ENCODE measurements at places on chromosomes 1 and 21.
A peak's percentile ranks its signal among the peaks of the same experiment; 100 is the strongest.

GRCh38 chr1:26363549-26364448, 8.8 kb downstream of the ZNF683 start:
- DNase-seq, result peak; percentile 74

DNA sequence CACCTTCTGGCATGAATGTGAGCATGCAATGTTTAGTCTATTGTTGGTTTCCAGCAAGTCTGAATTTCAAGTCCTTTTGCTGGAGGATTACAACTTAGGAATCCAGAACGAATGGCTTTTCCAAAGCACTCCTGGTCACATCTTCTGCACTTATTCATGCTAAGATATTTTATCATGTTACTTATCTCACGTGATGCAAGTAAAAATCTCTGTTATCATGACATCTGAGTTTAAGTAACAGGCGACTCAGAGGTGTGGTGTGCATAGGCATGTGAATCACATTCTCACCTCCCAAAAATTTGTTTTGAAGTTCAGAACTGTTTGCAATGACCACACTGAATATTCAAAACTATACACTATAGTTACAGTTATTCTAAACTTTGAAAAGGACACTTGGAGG, 204.8 kb upstream of the FGGY start:
- DNase-seq, result no peak

- no peak for DNase-seq
Observed at GRCh38 chr1:194300340-194300739, 1113.9 kb upstream of the B3GALT2 start.

DNA sequence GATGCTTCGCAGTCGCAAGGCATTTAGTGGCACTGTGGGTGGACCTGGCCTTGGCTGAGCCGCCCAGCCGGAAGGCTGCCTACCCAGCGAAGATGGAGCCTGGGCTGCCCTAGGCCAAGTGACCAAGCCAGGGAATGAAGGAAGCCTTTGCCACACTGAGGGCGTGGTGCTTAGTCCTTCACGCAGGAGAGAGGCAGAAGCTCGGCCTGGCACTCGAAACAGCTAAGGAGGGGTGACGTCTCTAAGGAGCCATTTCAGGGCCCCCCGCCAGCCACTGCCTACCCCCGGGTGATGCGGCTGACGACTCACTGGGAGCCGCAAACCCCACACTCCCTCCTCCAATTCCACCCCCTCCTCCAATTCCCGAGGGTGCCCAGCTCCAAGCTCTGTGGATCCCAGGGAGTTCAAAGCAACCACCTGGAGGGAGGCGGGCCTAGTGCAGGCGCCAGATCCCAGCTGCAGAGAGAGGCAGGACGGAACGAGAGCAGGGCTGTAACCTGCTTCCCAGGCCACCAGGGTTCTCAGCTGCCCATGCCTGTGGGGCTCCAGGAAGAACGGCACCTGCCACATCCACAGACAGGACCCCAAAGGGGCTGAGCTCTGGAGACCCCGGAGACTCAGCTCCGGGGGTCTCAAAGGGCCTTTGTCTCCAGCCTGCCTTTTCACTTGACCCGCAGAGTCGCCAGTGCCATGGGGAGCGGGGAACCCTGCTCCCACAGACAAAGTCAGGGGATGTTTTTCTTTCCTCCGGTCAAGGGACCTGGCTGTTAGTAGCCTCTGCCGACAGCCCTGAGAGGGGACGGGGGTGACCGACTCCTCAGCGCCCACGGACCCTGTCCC, 75.8 kb downstream of the ARHGEF16 start:
- DNase-seq, result no peak

- no peak for DNase-seq
Observed at GRCh38 chr1:100704473-100704872, 15.1 kb upstream of the VCAM1 start.

- no peak for DNase-seq
Observed at GRCh38 chr1:36156329-36157114, 562 bp downstream of the MAP7D1 start.

DNA sequence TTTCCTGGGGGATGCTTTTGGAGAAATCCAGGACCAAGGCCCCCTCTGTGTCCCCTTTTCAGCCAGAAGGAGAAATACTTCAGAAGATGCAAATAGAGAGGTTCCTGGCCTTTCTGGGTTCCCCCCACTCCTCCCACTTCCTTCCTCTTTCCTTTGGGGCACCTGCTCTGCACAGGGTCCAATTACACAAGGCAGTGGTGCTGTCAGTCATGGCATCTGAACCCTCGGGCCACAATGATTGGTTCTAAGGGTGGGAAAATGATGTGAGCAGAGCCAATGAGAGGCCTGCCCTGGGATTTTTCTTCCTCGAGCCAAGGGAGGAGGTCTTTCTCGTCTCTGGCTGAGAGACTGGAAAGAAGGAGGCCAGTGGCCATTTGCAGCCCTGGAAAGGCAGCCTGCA, 282.2 kb downstream of the NPHP4 start:
- DNase-seq, result no peak

- no peak for DNase-seq
Observed at GRCh38 chr1:9438431-9439073, 100.7 kb upstream of the SLC25A33 start.

DNA sequence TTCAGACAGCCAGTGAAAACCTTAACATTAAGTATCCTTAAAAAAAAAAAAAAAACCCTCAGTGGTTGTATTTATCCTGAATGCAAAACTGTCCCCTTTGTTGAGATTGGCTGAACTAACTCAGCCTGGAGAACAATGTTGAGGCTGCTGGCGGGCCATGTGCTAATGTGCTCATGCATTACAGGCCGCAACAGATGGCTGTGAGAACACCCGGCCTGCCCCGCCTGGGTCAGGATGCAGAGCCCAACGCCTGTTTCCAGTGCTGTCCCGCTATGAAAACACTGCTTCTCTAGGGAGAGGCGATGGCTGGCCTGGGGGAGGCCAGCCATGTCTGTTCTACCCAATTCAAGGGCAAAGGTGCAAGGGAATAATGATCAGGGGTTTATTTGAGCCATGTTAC, 13.8 kb downstream of the OLIG2 start:
- no peak for DNase-seq

GRCh38 chr1:228778961-228779360, 43.7 kb downstream of the RHOU start:
- no peak for DNase-seq

- DNase-seq, result no peak
Observed at GRCh38 chr1:190320952-190321351, 156.7 kb downstream of the BRINP3 start.

GRCh38 chr1:156582388-156583017, 3.0 kb downstream of the TTC24 start:
- DNase-seq, result no peak

DNA sequence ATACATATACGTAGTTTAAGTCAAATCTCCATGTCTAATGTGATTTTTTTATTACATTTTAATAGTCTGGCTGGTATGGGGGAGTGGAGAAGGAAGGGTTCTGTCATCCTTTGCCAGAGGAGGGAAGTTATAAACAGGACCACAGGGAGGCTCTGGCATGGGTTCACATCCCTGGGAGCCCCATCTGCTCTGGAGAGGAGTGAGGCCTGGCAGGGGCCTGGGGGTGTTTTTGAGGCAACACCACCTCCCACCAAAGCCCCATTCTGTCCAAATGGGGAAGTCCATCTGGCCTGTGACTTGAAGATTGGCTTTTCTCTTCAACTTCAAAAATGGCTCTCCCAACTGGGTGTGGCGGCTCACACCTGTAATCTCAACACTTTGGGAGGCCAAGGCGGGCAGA, 15.8 kb downstream of the DISP3 start:
- DNase-seq, result no peak

- no peak for DNase-seq
Observed at GRCh38 chr1:240343045-240343444, 251.4 kb downstream of the FMN2 start.
